ENCODE measurements at places on chromosomes 4 and X.

GRCh38 chrX:17414027-17414658 is 39.1 kb downstream of the NHS start:
- DNase-seq, result no peak

GRCh38 chr4:25654031-25654970 is 1.4 kb upstream of the SLC34A2 start:
- DNase-seq, result no peak

- DNase-seq, result no peak
These were observed 475.9 kb downstream of the PDHA2 start for GRCh38 chr4:96315815-96316214.

GRCh38 chr4:77220828-77221613 is 64.0 kb downstream of the CCNG2 start:
- no peak for DNase-seq

- DNase-seq, result no peak
These were observed 346.6 kb upstream of the TENM3 start for GRCh38 chr4:181896614-181897013.

- DNase-seq, result no peak
These were observed 57.9 kb upstream of the PLS3 start for GRCh38 chrX:115503099-115503498.

DNA sequence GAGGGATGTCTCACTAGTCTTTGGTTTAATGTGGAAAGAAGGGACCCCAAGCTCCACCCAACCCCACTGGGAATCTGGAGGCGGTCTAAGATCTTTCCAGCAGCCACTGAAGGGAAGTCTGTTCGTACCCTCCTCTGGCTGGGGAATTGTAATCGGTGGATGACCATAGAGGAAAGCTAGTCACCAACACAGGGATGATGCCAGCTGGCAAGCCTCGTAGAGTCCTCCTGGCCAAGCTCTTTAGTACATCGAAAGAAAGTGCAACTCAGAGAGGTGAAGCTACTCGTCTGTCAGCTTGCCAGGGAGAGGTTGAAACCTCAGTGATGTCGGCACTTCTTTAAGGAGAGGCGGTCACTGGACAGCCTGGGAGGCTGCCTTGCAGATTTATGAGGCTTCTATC is 58.7 kb downstream of the MAMLD1 start:
- no peak for DNase-seq

DNA sequence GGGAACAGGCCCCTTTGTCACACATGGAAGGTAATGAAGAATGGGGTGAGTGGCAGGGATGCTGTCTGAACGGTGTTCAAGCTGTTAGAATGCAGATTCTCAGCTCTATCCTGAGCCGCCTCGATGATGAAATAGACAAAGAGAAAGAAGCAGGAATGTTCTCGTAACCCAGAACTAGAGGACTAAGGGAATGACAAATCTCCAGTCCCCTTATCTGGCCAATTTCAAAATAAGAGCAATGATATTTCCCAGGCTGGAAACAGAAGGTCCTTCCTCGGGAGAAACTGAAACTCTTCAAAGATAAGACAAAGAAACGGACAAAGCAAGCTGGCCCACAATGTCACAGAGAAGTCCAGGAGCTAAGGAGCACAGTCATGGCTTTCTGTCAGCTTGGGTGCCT is 29.5 kb upstream of the MTNR1A start:
- no peak for DNase-seq

DNA sequence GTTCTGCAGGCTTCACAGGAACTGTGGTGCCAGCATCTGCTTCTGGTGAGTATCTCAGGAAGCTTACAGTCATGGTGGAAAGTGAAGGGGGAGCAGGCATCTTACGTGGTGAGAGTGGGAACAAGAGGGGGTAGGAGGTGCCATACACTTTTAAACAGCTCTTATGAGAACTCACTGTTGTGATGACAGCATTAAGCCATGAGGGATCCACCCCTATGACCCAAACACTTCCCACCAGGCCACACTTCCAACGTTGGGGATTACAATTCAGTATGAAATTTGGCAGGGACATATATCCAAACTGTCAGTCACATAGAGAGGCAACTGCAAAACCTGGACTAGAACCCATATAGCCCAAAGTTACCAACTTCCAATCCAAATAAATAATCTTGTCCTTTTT is 43.1 kb upstream of the ZCCHC12 start:
- DNase-seq, result no peak

DNA sequence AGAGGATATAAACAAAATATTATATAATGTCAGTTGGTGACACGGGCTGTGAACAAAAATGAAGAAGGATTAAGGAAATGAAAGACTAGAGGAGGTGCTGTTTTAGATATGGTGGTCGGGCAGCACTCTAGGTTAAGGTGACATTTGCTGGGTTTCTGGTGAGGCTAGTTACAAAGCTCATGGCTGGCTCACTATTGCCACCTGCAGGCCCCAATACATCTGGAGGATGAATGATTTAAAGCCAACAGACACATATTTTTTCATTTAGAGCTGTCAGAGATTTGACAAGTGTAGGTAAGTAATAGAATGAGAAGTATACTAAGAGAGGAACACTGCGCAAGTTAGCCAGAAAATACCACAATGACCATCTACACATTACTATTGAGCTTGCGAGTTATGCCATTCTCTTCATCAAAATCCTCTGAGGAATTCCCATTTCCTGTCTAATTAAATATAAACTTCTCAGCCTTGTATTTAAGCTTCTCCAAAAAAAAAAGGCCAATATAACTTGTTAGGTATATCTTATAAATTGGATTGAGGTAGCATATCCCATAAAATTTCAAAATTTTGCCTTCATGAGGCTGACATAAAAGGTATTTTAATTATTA is 6.4 kb upstream of the FGG start:
- no peak for DNase-seq

DNA sequence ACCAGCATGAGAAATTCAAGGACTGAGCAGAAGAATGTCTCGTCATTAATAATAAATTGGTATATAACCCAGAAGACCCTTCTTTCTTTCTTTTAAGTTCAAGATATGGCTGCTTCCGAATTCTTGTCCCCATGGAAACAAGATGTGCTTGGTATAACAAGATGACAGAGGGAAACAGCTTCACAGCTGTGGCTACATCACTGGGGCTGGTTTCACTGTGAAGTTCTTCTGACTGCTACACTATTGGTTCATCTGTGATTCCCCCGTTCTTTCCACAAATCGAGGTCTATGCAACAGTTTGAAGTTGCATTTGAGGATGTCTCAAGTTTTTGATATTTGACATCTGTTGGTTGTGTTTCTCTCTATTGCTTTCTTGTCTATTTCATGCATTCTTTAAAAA is 12.3 kb upstream of the DTHD1 start:
- DNase-seq, result no peak

- no peak for DNase-seq
These were observed 2109.9 kb upstream of the AGA start for GRCh38 chr4:179552131-179552530.

DNA sequence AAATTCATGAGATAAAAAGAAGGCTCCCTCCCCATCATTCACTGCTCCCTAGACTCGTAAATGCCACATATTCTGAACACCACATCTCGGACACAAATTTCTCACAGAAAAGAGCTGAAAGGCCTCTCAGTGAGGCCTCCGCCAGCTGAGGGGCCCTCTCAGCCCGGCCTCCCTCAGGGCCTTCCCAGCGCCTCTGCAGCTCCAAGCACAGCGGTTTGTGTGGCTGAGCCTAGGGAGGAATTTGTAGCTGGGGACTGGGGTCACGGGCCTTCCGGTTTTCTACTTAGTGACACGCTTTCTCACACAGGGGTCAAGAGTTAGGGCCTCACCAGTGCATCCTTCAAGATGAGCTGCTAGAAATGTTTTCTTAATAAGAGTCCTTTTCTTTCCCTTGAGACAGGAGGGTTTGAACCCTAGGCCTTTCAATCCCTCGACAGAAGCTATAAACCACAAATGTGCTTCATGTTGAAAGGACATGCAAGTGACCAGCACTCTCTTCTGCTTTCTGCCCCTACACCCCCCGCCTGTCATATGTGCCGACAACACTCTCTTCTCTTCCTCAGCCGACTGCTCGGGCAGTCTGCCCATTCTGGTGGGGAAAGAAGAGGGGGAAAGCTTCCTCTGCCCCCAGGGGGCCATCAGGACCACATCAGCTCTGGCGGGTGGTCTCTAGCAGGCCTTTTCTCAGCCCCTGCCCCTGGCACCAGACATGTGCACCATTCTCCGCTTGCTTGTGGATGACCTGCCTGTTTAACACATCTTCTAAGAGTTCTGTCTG is 104.9 kb downstream of the CHIC2 start:
- DNase-seq, result no peak

DNA sequence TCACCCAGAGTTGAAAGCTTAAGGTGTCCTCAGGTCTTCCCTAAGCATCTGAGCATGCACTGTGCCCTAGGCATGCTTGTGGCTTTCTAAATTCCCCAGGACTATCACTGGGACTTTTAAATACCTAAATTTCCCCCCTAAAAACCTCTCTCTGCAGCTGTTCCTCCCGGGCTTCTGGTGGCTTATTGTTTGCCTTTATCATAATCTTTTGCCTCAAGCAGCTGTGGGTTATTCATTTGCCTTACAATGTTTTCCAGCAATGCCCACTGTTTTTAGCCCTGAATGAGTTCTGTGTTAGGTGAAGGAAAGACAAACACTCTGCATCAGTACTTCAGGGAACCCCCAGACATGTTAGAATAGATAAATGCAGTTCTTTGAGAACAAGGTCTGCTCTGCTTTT is 455.0 kb downstream of the ZIC3 start:
- no peak for DNase-seq

DNA sequence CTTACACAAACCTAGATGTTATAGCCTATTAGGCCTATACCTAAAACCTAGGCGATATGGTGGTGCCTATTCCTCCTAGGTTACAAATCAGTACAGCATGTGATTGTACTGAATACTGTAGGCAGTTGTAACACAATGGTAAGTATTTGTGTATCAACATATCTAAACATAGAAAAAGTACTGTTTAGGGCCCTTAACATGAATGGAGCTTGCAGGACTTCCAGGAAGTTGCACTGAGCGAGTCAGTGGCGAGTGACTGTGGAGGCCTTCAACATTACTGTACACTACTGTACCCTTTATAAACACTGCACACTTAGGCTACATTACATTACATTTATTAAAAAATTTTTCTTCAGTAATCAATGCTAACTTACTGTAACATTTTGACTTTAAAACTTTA is 37.8 kb downstream of the WWC2 start:
- no peak for DNase-seq

DNA sequence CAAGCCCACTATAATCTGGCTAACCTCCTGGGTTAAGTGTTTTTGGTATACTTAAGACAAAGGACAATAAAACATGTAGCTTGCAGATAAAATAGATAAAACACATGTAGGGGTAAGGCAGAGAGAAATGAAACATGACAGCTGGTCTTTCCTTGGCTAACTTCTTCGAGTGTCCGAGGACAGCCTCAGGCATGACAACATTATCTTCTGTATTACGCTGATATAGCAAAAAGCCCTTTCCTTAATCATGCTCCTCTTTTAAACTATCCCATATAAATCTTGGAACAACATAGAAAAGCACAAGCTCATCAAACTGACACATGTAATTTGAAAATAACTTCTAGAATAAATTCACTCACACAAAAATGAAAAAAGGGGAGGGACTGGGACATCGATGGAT is 91.1 kb downstream of the SEL1L3 start:
- no peak for DNase-seq

DNA sequence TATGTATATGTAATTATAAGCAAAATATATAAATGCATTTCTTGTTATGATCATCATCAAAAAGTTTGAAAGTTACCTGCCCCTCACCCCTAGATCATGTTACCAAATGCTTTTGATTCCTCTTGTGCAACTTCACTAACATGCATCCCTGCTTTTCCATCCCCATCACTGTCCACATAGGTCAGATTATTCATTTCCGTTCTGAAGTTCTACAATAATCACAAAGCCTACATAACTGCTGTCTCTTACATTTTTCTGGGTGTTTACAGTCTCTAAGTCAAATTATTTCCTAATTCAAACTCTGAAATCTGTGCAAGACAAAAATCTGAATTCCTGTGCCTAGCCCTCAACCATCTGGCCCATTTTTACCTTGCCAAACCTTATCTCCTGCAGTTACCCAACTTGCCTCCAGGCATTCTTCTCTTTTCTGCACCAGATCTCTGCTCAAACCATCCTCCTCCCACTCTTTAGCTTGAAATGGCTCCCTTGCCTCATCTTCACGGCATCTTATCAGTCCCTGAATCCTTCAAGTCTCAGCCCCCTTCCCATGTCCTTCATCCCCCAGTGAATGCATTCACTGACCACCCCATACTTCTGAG is 42.4 kb upstream of the SLC39A8 start:
- no peak for DNase-seq

DNA sequence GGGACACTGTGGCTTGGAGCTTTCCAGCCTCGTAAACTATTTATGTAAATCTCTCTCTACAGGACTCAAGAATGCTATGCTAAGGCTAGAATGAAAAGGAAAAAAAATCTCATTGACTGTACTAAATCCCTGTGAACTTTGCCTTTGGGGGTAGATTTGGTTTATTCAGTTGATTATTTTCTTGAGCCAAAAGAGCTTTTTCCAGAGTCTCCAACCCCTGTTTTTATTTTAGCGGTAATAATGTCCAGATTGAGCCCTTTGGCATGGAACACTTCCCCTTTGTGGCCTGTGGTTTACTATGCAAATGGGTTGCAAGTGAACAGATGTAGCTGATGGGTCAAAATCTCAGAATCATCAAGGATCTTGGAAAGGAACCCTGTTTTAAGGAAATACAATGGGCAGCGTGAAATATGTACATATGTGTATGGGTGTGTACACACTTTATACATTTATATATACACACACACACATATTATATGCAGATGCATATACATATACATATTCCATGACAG is 72.9 kb downstream of the FAM9B start:
- DNase-seq, result no peak

- no peak for DNase-seq
These were observed 303.1 kb downstream of the IQCM start for GRCh38 chr4:149512501-149512900.

DNA sequence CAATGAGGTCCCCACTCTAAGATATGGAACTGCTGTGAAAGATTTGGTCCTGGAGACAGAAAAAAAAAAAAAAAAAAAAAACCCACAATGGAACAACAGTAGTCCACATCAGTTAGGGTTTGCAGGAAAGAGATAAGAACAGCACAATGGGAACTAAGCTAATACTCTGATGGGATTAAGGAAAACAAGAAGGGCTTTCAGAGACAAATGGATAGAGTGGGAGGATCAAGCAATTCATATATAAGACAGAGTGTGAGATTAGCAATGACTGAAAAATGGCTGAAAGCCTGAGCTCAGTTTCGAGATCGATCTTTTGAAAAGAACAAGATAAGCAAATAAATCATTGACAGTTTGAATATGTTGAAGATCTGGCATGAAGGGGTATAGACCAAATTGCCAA is 188.4 kb upstream of the TRPC5 start:
- DNase-seq, result no peak

GRCh38 chr4:88204882-88205281 is 46.4 kb upstream of the ABCG2 start:
- DNase-seq, result peak; percentile 12

Measured in KG1 (cell line).